T-helper 1 cell (primary cell): ENCODE measurements at places on chromosomes 5 and 9.

DNA sequence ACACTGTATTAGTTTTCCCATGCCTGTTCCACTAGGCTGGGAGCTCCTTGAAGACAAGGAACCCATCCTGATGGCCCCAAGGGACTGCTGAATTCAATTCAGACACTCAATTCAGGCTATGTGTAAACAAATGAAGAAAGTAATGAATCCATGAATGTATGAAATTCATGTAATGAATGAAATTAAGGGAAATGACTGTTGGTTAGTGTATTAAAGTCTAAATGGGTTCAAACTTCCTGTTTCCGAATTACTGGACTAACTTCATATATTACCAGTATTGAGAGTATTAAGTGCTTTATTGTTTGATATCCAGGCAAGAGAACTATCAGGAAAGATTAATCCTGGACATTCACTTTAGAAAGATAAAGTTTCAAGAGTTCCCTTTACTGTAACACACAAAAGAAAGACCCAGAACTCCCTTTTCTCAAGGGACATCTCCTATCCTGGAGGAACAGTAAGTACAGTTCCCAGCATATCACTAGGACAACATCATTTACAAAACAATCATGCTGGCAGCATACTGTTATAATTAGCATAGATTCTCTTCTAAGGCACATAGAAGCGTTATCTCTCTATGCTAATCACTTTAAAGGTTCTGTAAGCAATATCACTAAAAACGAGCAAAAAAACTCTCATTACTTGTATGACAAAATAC, 28.5 kb upstream of the IFNK start:
- DNase-seq, result no peak

DNA sequence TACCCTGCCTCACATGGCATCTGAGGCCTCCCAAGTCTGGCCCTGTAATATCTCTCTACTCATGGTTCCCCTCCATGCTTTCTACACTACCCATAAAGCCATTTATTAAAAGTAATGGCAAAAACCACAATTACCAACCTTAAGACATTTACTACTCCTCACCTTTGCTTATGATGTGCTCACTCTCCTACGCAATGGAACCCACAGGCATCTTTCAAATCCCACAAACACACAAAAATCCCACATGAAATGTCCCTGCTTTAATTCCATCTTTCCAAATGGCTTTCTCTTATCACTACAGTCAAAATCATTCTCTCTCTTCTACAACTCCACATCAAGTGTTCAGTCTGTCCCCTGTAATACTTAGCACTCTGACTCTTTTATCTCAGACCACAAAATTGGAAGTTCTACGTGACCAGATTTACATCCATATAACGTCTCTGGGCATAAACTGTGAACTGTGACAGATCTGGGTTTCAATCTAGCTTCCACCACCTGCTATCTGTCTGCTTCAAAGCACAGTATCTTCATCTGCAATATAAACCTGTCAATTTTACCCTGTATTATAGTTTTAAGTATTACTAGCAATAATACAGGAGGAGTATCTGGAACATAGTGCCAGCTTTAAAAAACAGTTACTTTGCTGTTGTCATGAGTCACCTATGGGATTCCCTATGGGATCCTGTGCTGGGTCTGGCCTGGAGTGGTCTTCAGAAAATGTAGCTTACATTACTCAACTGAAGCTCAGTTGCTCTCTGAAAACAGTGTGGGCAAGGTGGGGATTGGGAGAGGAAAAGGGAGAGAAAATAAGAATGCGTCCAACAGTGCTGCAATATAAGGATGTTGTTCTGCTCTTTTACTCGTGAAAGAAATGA, 137.1 kb upstream of the TRIM32 start:
- DNase-seq, result no peak

- DNase-seq, result no peak
Measured at GRCh38 chr5:140672455-140673186, 755 bp downstream of the DND1 start.

DNA sequence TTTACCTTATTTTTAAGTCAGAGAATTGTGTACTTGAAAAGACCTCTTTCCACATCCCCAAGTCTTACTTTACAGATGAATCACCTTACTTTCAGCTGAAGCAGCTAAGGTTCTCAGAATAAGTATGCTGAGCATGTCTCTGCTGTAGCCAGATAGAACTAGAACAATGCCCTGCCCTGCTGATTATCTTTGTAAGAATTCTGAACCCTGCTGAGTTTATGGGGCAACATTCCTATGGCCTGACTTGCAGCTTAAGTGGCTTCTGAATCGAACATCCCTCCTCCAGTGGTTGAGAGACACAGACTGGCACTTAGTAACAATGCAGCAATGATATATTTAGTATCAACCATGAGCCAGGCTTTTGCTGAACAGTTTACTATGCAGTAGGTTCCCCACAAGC, 592.0 kb upstream of the WWC1 start:
- DNase-seq, result no peak
